Posterior vena cava (tissue), 2 donors: ENCODE measurements at places on chromosomes 2 and 18. TPM values are rescaled to one million over a fixed set of nuclear protein-coding genes. Genes with fewer than 3 reads are reported as not detected.
A peak's percentile ranks its signal among the peaks of the same experiment; 100 is the strongest.

DNA sequence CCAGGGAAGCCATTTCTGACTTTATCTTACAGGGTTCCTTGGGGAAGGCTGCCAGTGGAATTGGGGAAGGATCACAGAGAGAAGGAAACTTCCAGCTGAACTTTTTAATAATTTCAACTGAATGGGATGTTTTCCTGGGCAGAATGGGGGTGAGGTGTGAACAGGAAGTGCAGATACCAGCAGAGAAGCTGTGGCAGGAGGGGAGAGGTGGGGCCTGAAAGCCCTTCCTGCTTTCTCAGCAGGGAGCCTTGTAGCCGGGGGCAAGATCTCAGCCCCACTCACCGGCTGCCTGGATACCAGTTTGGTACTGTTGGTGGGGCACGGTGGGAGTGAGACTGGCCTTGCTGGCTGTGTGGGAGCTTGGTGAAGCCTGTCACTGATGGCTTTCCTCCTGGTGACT, 170.5 kb downstream of the ZBTB7C start:
- DNase-seq: no peak

GRCh38 chr18:51300912-51301311, 103.4 kb upstream of the MEX3C start:
- DNase-seq: no peak

GRCh38 chr2:42139101-42139500, 30.1 kb upstream of the EML4 start:
- DNase-seq: no peak

- DNase-seq: no peak
These were observed 1594.6 kb upstream of the SLC39A10 start for GRCh38 chr2:194062401-194062800.

DNA sequence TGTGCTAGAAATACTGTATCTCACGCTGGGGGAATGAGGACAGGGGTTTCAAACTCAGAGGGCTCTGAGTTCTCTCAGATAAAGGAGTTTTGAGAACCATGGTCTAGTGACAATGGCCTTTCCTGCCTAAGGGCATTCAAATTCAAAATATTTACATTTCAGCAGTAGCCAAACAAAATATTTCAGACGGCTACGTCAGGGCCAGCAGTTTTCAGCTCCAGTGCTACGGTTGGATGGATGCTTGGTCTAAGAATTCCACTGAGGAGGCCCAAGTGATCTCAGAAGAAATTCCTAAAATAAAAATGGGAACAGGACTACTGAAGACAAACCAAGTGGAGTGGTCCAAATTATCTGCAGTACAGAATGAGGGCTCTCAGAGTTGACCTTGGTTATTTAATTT, 41.1 kb upstream of the SCG2 start:
- no peak for DNase-seq

- DNase-seq: no peak
These were observed 130.0 kb upstream of the FN1 start for GRCh38 chr2:215565897-215566296.

GRCh38 chr2:233428008-233428407, 73.7 kb downstream of the DGKD start:
- DNase-seq: no peak

DNA sequence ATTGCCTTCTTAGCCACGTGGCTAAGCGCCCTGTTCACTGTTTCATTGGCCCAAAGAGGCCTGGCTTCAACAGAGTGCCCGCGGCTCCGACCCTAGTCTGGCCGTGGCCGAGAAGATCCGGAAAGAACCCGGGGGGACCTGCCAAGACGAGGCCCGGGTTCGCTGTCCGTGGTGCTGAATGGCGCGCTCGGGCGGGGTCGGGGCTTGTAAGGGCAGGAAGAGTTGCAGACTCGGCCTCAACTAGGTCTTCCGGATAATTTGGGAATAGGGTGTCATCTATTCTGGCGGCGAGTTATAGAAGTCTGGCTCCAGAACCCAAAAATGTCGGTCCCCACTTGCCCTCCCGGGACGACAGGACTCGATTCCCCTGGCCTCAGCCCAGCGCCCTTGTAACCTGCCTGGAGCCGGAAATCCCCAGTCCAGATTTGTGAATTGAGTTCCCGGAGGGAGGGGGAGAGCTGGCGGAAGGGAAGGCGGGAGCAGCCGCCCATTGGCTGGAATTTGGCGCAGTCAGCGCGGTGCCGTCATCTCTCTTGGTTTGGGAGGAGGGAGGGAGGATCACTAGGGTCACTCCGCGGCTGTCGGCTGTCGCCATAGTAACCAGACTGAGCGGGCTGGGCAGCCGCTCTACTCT, 3.5 kb downstream of the CDK5R2 start:
- peak; percentile 93 for DNase-seq

DNA sequence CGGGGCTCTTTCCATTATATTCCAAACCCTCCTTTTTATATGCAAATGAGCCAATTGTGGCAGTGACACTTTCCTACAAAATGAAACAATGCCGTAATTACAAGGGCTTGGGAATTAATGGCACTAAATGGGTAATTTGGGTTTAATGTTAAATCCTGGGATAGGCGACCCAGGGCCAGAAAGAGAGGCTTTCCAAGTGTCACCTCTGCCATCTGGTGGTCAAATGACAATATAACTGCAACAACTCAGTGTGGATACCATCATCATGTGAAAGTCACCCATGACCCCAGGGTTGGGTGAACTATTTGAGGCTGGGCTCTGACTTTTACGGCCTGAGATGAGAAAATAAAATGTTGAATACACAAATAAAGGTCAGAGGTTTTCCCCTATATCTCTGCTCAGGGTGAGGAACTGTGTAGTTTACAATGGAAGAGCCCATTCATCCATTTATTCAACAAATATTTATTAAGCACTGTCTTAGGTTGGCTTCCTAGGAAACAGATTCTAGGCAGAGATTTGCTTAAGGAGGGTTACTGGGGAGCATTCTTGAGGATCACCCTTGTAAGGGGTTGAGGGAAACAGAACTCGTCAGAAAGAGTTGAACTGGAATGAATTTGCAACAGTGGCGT, 13.6 kb upstream of the THADA start:
- DNase-seq: no peak

DNA sequence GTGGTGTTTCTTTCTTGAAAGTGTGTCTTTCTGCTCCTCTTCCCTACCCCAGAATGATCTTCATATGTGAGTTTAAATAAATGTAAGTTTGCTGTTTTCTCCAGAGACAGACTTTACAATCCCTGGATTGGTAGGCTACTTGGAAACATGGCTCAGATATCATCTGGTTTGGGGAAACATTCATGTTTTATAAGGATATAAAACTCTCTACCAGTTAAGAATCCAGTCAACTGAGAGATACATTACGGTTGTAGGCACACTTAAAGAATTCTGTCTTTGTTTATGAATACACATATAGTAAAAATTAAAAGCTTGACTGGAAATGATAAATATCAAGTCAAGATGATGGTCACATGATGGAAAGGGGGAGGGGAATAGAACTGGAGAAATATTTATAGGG, 739.3 kb downstream of the SLC4A3 start:
- no peak for DNase-seq

DNA sequence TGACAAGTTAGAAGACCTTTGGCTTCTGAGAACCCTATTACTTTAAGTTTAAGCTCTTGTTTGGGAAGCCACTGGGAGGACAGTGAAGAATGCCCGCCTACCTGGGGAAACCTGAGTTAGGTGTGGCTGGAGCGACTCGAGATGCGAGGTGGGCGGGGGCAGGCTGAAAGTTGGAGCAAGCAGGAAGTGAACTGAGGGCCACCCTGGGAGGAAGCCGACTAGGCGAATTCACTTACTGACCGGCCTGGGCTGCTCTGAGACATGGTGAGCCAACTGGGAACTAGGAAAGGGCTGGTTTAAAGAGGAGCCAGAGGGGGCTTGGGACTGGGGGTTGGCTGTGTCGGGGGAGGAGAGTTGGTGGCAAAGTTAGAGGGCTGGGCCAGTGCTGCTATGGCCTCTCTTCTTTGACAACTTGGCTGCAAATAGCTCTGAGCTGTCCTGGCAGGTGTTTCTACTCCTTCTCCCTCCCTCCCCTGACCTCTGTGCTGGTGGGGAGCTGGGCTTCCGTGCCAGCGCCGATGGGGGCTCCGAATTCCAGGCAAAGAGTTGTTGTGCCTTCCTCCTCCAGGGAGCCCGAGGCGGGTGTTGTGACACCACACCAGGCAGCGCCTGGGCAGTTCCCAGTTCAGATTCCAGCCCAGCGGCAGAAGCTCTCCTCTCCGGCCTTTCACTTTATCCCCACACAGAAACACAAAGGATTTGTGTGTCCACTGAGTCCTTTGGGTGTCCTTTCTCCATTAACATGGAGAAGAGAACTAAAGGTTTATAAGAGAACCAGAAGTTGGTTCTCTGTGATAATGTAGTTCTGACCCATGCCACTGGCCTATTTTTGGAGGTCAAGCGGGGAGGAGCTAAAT, at the start of gene VAMP8:
VAMP8 (plus strand) TSS at position 201 of the 857 bp plus-strand sequence; CDS start at position 262, 61 bp downstream.
- no peak for DNase-seq

GRCh38 chr2:121529439-121530211, 1.1 kb upstream of the RNU4ATAC start:
- DNase-seq: no peak

- no peak for DNase-seq
These were observed 17.0 kb upstream of the RBMS1 start for GRCh38 chr2:160510617-160511016.

- peak; percentile 91 for DNase-seq
These were observed 15.2 kb upstream of the PLEKHM3 start for GRCh38 chr2:208040199-208041171.

DNA sequence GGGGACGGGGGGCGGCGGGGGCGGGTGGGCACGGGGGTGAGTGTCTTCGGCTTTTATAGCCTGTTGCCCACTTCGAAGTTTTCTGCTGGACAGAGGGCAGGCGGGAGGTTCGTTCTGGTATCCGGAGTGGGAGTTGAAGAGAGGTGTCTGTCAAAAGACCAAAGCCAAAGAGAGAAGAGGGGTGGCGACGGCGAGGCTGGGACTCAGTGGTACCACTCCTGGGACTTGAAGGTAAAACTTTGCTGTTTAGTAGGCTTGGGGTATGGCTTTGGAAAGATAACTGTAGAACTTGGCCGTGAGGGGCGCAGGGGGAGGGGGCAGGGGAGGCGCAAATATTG, 215.8 kb upstream of the DTNA start:
- peak; percentile 69 for DNase-seq

- DNase-seq: no peak
These were observed 46.2 kb downstream of the PUM2 start for GRCh38 chr2:20304411-20304810.

GRCh38 chr2:14676371-14676770, 43.9 kb downstream of the LRATD1 start:
- no peak for DNase-seq

- DNase-seq: no peak
These were observed 7.7 kb upstream of the KLF11 start for GRCh38 chr2:10035633-10036032.

DNA sequence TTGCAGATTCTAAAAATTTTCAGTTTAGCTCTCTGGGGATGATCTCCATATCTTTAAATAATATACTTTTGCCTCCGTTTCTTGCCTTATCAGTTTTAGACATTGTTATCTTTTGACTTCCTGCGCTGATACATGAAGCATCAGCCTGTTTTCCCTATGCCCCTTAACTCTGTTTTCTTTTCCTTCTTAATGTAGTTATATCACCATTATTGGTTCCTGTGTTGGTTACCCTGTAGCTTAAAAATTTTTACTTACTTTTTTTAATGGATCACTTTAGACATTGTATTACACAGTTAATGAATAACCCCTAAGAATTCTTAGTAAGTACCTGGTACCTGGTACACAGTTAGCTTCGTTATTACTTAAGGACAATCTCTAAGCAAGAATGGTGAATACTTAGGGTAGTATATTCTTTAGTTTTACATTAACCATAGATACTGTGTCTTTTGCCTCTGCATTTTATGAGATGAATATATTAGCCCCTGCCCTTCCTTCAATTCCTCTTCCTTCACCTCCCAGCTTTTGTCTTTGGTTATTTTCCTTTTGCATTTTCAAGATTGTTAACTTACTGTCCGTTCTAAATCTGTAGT, 40.9 kb downstream of the BABAM2 start:
- no peak for DNase-seq

DNA sequence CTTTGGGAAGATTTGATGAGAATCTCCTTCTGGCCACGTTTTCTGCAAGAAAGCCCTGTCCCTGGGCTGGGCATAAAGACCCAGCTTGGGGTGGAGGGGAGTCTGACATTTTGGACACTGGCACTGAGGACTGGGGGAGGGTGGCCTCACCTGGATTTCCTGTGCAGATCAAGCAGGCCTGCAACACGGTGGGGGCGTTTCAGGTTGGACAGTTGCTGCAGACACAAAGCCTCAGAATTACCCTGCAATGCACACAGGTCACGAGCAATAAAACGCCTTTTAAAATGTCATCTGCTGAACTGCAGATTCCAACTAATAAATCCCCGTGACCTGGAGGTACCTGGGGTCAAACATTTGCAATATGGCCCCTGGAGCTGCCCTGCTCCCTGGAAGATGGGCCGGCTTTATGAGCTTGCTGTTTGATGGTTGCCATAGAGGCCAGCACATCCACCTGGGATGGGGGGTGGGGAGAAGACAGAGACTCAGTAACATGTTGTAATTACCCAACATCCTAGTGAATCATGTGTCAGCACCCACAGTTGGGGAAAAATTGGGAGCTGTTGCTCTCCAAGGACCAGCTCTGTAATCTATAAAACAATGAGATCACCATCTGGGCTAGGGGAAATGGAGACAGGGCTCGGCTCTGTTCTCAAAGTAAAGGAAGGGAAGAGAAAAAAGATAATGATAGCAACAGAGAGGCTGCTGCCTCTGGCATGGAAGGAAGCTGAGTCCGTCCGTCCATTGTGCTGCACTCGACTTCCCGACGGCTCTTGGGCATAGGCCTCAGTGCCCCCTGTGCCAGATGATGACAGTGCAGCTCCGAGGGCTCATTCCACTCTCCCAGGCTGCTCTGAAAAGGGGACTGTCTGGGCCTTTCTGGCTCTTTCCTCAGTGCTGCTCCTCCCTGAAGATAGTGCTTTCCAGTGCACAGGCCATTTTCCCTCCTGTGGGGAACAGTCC, 340.3 kb downstream of the CYRIA start:
- no peak for DNase-seq

- no peak for DNase-seq
These were observed 89.7 kb downstream of the SPTBN1 start for GRCh38 chr2:54545702-54546450.

GRCh38 chr2:32719933-32720716, 92.3 kb downstream of the TTC27 start:
- no peak for DNase-seq

LIMS4 gene
- 8.2 TPM for total RNA-seq

ESPNL gene
- 0.24 TPM for total RNA-seq

TSGA10 gene
- 2.3 TPM for total RNA-seq

ANKRD30BL gene
- not detected for total RNA-seq

NT5DC4 gene
- not detected for total RNA-seq

IL36B gene
- total RNA-seq: not detected

GREB1L gene
- total RNA-seq: 1.0 TPM

TUBA3E gene
- not detected for total RNA-seq

NFATC1 gene
- 23.9 TPM for total RNA-seq

PTPRM gene
- total RNA-seq: 64.7 TPM

PRKCE gene
- total RNA-seq: 21.7 TPM

GPR45 gene
- total RNA-seq: not detected

BIN1 gene
- 84.8 TPM for total RNA-seq

TDRD15 gene
- not detected for total RNA-seq

BMPR2 gene
- 69.0 TPM for total RNA-seq

UGT1A9 gene
- not detected for total RNA-seq
